ENCODE measurements at places on chromosomes 5 and 9. TPM values are rescaled to one million over a fixed set of nuclear protein-coding genes. Genes with fewer than 3 reads are reported as not detected.

BAAT gene
- 0.71 TPM for total RNA-seq

DBH gene
- not detected for total RNA-seq

STKLD1 gene
- 2.2 TPM for total RNA-seq

SLCO6A1 gene
- total RNA-seq: not detected

ROPN1L gene
- total RNA-seq: not detected

NEURL1B gene
- 0.11 TPM for total RNA-seq

DNA sequence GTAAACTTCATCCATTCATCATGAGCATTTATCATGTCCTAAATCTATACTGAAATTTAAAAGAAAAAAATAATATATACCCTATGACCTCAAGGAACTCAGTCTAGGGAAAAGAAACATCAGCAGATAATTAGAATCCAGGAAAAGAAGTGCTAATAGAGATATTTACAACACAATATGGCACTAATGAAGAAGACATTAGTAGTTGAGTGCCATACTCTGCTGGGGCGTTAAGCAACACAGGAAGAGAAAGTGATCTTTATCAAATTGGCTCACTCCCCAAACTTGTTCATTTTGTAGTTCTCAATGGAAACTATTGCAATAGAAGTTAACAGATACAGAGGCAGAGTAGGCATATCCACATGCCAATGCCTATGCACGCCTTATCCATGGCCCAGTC is 27.5 kb downstream of the GABRA6 start:
- DNase-seq: no peak
- H3K27me3 ChIP-seq: no peaks in the 10 kb centered on the region
- H3K36me3 ChIP-seq: no peaks in the 10 kb centered on the region
- no peak overlapping the region for H3K4me3 ChIP-seq
- no peak overlapping the region for H3K27ac ChIP-seq

DNA sequence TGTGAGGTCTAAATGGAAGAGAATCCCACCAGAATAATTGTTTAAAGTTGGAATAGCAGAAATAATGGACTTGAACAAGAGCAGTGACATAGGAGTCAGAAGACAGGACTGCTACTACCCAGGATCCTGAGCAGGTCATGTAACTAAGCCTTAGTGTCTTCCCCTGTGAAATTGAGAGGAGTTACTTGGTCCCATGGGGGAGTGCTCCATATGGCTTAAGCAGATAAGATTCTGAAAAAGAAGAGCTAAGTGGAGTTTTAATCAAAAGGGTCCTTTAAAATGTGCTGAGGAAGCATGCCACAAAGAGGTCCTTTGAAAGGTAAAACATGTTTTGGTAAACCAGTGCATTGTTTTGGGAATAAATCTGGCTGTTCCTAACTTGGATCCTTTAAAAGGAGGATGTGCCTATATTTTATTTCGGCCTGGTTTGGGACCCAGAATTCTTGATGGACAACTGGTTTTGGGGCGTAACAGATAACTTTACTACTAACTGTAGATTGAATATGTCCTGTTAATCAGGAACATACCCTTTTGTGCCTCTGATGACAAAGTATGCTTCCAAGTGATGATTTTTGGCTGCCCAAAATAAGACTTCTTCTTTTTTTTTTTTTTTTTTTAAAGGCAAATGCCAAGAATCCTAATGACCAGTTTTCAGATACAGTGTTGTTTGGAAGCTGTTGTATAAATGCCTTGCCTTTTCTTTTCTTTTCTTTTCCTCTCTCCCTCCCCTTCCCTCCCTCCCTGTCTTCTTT is 5.7 kb downstream of the RCL1 start:
- no peak overlapping the region for H3K4me3 ChIP-seq
- no peaks in the 10 kb centered on the region for H3K36me3 ChIP-seq
- H3K27ac ChIP-seq: no peak overlapping the region

DNA sequence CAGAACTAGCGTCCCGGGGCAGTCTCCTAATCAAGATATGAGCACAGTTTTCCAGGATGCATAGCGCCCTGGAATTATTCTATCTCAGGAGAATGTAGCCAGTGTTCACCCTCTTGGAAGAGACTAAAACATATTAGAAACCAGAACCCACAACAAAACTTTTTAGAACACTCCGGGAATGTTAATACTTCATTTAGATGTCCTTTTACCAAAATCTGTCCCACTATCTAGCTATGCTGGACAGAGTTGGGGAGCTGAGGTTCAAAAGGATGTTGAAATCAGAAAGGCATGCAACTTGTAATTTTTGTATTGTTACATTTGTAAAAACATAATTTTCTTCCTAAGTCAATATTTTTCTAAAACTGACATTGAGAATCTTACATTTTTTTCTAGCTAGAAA is 386.5 kb upstream of the RFX3 start:
- DNase-seq: no peak
- H3K4me3 ChIP-seq: no peak overlapping the region
- H3K4me1 ChIP-seq: peaks cover 14% of the 10 kb centered on the region
- H3K27me3 ChIP-seq: no peaks in the 10 kb centered on the region

DNA sequence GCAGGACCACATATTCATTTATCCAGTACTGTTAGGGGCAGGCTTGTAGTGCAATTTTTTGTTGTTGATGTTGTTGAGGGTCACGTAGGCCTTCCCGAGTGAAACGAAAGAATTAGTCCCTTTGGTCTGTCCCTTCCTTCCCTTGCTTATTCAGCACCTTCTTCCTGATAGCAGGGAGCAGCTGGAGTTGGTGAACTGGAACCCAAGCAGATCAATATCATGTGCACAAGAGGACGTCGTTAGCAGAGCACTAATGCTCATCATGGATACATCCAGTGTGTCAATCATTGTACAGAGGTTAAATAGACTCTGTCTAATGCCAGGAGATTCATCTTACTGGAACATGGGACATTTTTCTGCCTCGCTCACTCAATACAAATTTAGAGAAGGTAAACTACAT is 33.0 kb upstream of the MAP1B start:
- no peak overlapping the region for H3K27ac ChIP-seq
- no peaks in the 10 kb centered on the region for H3K36me3 ChIP-seq
- no peak overlapping the region for H3K4me3 ChIP-seq
- H3K4me1 ChIP-seq: no peaks in the 10 kb centered on the region

GRCh38 chr9:110440172-110440571 is 102.5 kb upstream of the TXNDC8 start:
- no peak overlapping the region for H3K4me3 ChIP-seq
- H3K4me1 ChIP-seq: no peaks in the 10 kb centered on the region
- H3K27ac ChIP-seq: no peak overlapping the region
- peaks cover 4% of the 10 kb centered on the region for H3K27me3 ChIP-seq

DNA sequence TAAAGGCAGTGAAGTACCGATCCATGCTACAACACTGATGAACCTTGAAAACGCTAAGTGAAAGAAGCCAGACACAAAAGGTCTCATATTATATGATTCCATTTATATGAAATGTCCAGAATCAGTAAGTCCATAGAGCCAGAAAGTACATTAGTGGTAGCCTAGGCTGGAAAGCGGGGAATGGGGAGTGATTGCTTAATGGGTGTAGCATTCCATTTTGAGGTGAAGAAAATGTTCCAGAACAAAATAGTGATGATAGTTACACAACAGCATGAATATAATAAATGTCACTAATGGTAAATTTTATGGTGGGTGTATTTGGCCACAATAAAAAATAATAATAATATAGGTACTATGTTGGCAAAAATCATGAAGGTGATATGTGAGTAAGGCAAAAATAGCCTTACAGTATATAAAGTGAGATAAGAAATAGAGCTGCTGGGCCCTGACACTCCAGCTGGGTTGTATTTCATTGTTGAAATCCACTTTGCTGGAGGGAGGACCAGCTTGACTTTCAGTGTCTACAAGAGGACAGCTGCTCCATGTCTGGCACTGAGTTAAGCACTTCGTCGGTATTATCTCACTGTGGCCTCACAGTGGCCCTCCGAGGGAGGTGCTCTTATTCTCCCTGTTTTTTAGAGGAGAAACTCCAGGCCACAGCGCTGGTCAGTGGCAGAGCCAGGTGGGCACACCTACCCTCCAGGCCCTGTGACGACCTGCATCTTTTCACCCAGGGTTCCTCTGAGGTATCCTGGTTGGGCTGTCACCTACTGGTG is 22.4 kb upstream of the ANGPTL2 start:
- H3K27me3 ChIP-seq: no peaks in the 10 kb centered on the region
- no peaks in the 10 kb centered on the region for H3K36me3 ChIP-seq
- no peak overlapping the region for H3K4me3 ChIP-seq
- no peak overlapping the region for H3K27ac ChIP-seq
- DNase-seq: no peak
- no peaks in the 10 kb centered on the region for H3K4me1 ChIP-seq

GRCh38 chr9:76609285-76610010 is 150.5 kb downstream of the GCNT1 start:
- no peak overlapping the region for H3K4me3 ChIP-seq
- no peaks in the 10 kb centered on the region for H3K36me3 ChIP-seq
- no peaks in the 10 kb centered on the region for H3K27me3 ChIP-seq
- peaks cover 7% of the 10 kb centered on the region for H3K4me1 ChIP-seq
- no peak for DNase-seq

Data from HepG2 (cell line).